ENCODE measurements at places on chromosomes 1 and 21.

GRCh38 chr1:205294175-205294917, 27.2 kb downstream of the NUAK2 start:
- DNase-seq = no peak

- DNase-seq = no peak
Observed at GRCh38 chr1:177439301-177439700, 268.5 kb downstream of the BRINP2 start.

DNA sequence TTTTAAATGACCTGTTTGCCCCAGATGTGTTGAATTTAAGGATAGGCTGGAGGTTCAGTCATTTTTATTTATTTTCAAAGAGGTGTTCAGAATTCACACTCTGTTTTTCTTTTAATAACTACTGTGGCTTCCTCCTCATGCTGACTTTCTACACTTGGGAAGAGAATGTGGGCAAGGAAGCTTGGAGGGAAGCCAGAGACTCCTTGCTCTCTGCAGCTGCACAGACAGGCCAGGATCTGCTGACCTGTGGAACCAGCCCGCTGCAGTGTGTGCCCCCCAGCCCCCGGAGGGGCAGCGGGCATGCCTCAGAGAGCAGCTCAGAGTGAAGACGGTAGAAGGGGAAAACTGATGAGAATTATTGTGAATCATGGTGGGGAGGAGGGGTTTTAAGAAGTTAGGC, 16.9 kb downstream of the MGST3 start:
- DNase-seq = no peak

- no peak for DNase-seq
Observed at GRCh38 chr1:109767637-109768334, 4.1 kb upstream of the EPS8L3 start.

DNA sequence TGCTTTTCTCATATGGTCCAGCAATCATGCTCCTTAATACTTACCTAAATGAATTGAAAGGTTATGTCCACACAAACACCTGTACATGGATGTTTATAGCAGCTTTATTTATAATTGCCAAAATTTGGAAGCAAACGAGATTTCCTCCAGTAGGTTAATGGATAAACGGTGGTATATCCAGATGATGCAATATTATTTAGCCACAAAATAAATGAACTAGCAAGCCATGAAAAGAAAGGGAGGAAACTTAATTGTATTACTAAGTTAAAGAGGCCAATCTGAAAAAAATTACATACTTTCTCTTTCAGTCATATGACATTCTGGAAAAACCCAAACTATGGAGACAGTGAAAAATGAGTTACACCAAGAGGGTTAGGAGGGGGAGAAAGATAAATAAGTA, 76.3 kb upstream of the LRRC7 start:
- no peak for DNase-seq

GRCh38 chr1:212858461-212859265, 588 bp downstream of the FLVCR1 start:
- DNase-seq = peak; percentile 39

- DNase-seq = no peak
Observed at GRCh38 chr1:30487042-30487441, 236.3 kb downstream of the MATN1 start.

DNA sequence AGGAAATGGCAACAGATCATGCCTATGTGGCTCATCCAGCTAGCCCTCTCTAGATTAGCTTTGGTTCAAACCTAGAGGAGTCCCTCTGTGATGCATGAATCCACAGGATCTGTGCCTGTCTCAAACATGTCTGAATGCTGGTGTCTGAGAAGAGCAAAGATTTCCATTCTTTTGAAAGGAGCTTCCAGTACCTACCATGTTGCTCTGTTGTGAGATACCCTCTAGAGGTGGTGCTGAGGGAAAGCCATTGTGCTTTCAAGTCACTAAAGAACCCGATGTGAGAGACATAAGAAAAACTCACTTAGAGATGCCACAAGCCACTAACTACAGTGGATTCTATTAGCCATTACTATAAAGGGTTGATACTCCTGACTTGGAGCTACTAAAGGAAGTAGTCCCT, 103.6 kb downstream of the LRRC40 start:
- no peak for DNase-seq

DNA sequence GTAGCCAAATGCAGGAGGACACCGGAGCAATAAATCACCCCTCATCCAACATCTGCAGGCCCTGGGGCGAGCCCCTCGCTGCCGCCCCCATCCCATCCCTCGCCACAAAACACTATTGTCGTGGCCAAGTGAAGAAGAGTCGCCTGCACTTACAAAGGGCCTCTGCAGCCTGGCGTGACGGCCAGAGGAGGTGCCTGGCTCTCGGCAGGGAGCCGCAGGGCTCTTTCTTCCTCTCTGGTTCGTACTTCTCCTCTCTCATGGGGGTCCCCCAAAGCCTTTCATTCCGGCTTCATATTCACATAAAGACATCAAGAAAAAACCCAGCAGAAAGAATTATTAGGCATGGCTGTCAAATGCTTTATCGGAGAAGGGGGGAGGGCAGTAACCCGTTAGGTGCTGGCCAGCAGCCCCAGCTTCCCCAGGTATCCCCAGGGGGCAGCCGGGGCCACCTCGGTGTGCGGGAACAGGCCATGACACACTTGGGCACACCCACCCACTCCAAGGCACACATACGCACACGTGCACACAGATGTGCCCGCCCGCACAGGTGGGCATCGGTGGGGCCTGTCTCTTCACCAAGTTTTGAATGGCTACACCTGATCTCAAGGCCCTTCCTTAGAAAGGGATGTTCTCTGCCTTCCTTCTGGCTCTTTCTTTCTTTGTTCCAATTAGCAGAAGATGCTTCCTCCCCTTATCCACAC, 149.1 kb downstream of the PRDM16 start:
- DNase-seq = no peak

GRCh38 chr1:241473026-241473425, 46.5 kb downstream of the FH start:
- no peak for DNase-seq

GRCh38 chr1:162364498-162364897, 12.2 kb downstream of the SPATA46 start:
- no peak for DNase-seq

GRCh38 chr1:230306169-230306568, 120.0 kb downstream of the PGBD5 start:
- no peak for DNase-seq

DNA sequence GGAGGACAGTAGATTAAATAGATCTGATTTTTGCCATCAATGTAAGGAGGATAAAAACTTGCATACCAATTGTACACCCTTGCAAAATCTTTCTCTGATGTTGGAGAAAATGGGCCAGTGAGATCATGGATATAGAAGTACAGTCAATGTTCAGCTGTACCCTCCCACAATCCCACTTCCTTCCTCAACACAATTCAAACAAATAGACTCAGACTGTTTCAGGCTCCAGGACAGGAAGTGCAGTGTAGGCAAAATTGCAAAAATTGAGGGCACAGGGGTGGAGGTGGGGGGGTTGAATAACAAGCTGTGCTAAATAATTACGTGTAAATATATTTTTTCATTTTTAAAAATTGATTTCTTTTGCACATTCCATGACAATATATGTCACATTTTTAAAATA, 3.9 kb upstream of the IFI44 start:
- DNase-seq = no peak

DNA sequence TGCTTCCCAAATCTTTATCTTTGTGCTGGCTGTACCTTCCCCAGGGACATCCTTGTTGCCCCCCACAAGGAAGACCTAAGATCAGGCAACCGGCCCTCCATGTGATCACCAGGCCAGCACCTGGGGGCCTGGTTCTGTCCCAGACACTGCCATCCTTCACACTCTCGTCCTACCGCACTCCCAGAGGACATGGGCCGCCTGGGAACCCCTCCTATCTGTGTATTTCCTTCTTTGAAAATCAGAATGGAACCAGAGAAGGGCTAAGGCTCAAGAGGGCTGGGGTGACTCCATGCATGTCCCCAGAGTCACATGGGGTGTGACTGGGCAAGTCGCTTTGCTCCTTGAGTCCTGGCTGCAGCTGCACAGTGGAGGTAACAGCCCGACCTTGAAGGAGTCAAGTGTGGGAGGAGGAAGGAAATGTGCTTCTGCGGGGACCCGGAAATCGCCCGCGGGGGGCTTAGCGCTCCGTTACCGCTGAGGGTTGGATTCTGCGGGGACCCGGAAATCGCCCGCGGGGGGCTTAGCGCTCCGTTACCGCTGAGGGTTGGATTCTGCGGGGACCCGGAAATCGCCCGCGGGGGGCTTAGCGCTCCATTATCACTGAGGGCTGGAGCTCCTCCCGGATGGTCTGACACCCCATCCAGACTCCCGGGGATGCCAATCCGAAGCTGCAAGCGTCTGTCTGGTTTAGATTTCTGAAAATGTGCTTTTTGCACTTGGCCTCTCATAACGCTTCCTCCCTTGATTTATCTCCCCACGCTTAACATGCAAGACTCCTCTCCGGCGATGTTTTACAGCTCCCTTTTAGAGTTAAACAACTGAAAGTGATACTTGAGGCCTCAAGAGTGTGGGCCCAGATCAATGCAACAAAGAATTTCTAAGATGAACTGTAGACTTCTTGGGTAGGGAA, 278.9 kb downstream of the NPHP4 start:
- no peak for DNase-seq

DNA sequence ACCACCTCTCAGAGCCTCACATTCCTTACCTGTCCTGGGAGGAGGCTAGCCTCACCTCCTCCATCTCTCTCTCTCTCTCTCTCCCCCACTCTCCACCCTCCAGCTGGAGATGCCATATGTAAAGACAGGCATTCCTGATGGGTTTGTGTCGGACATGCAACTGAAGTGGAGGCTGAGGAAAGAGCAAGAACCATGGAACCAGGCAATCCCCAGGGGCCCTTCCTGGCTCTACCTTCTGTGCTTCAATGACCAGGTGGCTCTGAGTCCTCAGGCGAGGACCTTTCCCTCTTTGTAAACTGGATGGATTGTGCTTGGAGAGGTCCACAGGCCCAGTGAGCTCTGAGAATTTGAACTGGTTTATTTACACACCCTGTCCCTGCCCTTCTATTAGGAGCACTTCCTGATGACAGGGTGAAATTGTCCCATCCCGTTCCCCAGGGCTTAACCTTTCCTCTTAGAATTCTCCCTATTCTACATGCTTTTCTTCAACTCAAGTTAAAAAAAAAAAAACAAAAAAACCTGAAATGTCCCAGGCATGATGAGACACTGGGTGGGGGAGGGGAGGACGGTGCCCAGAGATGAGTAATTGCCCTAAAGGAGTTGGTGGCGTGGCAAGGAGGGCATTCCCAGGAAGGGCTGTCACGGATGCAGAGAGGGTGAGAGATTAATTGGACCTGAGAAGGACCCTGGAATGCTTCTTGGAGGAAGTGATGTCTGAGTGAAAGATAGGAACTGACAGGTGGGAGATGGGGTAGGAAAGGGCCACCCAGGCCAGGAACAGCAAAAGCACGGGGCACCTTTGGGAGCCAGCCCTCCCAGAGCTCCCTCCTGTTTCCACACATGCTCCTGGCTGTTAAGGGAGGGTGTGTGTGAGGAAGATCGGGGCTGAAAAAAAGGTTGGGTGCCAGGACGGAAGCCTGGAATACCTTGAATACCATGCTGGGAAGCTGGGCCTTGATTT, 50.2 kb upstream of the WASF2 start:
- DNase-seq = no peak

DNA sequence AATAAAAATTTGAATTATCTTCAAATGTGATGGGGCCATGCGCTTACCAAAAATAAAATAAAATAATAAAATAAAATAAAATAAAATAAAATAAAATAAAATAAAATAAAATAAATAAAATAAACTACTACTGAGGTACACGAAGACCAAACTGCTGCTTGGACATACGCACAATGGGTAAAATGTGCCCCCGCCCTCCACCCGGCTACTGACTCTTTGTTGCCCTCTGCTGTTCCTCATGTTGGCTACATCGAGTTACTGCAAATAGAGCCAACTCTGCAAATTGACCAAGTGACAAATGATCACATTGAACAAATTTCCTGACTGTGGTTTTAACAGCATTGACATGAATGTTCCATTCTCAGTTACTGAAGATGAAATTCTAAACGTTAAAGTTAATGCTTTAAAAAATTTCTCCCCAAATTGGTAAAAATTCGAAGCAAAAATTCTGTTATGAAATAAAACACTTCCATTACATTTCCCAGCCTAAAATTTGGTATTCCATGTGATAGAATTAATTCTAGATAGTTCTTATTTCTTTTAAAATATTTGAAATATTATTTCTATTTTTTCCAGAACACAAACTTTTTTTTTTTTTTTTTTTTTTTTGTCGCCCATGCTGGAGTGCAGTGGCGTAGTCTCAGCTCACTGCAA, 18.8 kb upstream of the MAP1LC3C start:
- peak; percentile 57 for DNase-seq

- no peak for DNase-seq
Observed at GRCh38 chr1:74478979-74479378, 33.4 kb downstream of the LRRC53 start.

GRCh38 chr1:160416369-160416768, 16.0 kb downstream of the VANGL2 start:
- peak; percentile 53 for DNase-seq

DNA sequence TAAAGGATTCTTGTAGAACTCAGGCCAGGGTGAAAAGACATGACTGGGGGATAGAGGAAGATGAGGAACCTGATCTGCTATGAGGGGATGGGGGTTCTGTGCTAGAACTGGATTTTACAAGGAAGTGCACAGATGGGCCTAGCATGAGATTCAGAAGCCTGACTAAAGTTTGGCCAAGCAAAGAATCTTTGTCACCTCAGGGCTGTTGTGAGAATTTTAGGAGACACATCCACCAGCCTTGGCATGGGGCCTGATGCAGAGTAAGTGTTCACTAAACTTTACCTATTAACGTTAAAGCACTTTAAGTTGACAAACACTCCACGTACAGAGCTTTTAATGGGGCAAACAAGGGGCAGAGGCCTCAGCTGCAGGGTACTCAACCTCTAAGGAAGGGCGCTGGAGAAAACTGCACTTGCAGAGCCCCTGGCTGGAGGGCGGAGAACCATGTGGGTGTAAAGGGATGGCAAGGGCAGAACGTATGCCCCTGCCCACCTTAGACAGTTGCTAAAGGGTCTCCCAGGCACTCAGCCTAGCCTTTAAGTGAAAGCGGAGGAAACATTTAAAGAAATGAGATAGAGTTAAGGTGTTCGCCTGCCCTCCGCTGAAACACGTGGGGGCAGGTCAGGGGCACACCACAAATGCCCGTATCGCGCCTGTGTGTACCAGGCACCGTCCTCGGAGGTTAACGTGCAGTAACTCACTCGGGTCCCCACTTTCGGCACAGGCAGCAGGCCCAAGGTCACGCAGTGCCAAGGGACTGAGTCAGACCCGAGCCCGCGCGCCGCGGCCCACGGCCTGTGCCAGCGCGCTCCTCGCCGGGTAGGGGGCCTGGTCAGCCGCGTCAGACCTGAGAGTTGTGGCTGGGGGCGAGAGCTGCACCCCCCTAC, 990 bp upstream of the MRPS6 start:
- no peak for DNase-seq

DNA sequence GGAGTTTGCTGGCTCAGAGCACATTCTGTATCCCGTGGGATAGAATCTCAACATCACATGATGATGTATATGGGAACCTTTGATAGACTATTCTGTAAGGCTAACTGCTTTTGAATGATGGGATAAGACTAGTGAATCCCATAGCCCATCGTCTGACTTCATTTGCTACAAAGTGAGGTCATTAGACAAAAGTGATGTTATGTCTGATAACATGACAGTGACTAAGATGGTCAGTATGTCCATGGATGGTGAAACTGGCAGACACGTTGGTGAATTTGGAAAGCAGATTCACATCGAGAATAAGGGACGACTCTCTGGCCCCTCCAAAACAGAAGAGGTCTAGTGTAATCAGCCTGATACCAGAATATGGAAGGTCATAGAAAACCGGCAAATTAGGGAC, 108.4 kb downstream of the HHAT start:
- DNase-seq = no peak

Data from HuH-7 (cell line).